Stimulated activated CD4-positive, alpha-beta T cell treated with anti-CD3 and anti-CD28 coated beads, Interleukin-12 subunit alpha, Interleukin-12 subunit beta, amount 100 ng/mL, for 24 hours (primary cell): ENCODE measurements at places on chromosomes 2 and 18.

DNA sequence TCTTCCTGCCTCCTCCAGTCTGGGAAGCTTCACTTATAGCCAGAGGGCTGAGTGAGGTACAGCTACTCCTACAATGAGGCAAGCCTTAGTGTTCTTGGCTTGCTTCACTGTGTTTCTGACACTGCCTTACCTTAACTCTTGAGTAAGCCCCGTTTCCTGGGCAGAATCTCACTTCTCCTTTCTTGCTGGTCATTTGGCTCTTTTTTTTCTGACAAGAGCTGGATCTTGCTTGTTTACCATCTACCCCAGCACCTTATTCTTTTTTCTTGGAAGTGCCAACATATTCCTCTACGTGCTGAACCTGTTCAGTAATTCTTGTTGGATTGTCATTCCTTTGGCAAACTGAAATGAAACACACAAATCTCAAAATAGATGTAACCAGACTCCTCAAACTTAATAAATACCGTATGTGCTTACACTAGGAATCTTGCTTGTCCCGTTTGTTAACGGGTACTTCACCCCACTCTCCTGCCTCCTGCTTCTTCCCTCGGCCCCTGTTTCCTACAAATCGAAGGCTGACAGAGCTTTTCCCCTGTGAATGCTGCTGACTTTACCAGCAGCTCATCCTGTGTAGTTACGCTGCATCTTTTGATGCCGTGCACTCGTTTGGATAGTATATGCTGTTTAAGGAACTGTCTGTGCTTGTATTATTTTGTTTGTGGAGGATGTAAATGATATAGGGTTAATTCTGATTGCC lies 132.2 kb downstream of the FMNL2 start:
- DNase-seq = no peak

DNA sequence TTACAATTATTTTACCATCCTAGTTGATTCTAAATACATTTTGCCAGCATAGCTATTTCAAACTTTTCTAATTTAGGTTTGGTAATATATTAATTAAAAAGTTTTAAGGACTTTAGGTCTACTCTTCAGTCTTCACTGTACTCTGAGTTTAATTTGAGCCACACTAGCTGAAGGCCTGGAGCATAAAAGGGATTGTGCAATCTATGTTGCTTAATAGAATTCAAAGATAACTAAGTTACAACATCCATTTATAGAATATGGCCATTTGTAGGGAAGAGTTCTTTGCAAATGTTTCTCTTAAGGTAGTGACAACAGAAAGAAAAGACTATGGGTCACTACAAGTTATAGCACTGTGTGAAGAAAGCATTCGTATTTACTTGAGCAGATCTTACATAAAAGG lies 702.2 kb upstream of the NRXN1 start:
- DNase-seq = no peak

DNA sequence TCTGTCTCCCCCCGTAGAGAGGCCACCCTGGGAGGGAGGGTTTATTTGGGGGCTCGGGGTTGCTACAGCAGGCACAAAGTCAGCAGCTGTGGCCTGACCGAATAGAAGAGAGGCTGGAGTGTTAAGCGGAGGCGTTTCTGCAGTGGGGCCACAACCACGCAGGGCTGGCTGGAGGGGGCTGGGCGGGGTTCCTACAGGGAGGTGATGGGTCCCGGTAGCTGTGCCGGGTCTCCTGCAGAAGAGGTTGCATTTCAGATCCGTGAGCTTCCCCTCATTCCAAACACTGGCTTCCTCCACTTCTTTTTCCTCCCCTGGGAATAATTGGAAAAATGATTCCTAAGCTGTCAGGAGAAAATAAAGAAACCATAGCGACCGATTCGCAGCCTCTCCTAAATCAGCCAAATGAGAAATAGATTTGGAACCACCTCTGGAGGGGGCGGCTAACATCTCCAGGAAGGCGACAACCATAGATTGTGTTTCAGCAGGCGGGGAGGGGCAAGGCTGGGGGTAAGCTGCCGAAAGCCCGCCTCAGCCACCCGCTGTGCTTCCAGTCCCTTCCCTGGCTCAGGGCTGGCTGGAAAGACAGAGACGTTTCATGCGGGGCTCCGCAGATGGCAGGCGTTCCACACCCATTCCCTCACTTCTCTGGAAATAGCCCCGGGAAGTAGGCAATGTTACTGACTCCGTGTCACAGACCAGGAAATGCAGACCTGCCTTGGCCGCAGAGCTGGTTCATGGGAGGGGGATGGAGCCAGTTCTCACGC lies 85.6 kb upstream of the TAF1B start:
- DNase-seq = no peak

DNA sequence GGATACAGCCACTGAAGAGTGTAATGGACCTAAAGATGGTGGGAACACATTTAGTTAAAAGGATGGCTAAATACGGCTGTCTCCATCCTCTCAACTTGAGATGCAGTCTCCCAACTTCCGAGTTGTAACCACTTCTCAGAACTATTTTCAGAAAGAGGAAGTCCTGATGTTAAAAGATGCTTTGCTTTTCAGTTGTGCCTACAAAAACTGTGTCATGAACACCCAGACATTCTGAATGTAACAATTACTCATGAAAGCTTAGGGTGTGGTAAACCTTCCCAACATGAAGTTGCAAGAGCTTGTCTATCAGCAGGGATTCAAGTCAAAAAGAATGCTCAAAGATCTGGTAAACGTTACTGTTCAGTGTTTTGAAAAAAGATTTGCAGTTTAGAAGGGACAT lies 147.9 kb downstream of the DOCK10 start:
- DNase-seq = no peak

- no peak for DNase-seq
Measured at GRCh38 chr2:72117029-72117428, 30.6 kb downstream of the CYP26B1 start.

DNA sequence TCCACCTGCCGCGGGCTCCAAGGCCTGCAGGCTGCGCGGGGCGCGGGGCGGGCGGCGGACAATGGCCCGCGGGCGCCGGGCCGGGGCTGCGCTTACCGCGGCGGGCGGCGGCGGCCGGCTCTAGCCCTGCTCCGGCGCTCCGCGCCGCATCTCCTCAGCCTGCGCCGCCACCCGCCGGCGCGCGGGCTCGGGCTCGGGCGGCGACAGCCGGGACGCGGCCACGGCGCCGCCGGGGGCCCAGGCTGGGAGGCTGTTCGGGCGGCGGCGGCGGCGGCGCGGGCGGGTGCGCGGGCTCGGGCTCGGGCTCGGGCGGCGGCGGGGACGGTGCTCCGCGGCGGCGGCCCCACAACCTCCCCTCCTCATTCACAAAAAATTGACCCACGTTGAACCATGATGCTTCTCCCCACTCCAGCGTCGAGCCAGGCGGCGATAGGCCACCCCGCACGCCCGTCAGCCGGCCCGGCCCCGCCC lies at the start of gene HDAC4:
HDAC4 (minus strand) TSS at position 425 of the 471 bp plus-strand sequence. CDS start 48,321 bp downstream, outside the sequence.
- DNase-seq = no peak

GRCh38 chr2:222862909-222863544 lies 2.2 kb downstream of the ACSL3 start:
- no peak for DNase-seq

DNA sequence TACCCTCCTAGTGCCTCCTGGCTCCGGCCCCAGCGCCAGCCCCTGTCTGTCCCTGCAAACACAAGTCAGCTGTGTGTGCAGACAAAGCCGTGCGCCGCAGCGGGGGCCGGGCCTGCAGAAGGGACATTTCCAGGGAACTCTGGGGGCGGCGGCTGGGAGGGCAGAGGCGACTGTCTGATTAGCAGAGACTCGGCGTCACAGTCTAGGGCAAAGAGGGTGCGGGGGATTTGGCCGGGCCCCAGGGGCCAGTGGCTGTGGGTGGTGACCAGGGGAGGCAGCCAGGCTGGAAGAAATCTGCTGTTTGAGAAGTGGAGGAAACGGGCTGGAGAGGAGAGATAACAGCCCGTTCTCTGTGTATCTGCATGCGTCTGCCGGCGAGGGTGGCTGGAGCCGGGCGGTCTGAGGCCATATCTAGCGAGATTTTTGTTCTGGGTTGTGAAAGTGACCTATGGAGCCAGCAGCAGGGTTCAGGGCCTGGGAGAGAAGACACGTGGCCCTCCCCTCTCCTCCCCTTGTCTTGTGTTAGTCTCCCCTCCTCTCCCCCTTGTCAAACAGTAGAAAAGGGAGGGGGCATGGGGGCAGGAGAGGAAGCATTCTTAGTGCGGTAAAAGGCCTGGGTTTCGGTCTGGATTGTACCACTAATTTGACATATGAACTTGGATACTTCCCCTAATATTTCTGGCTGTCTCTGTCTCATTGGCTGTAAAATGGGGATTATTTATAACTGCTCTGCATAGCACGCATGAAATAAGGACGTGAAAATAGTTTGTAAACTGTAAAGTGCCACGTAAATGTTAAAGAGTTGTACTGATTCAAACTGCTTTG lies 169.4 kb downstream of the SMAD7 start:
- DNase-seq = no peak

DNA sequence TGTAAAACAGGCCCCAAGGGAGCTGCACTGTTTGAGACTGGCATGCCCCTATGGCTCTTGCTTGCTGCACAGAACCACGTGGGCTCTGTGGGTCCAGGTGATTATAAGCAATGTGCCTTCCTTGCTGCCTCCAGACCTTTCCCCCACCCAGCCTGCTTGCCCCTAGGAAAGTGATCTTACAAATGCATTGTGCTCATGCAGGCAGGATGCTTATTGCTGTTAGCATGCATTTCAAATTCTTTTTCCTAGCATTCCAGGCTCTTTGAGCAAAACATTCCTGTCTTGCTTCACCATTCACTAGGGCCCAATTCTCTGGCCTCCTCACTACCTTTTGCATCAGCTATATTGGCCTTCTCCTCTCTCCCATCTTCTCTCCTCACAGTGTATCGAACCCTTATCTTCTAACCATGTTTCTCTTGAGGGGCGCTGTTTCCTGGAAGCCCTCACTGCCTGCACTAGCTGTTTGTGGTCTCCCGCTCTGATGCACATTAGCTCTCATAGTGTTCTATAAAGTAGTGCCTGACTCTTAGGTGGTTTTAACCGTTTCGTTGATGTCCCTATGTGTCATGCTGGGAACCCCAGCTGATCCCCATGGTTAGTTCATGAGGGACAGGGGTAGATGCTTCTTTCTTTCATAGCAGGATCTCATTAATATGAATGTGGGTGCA lies 152.9 kb upstream of the EPAS1 start:
- DNase-seq = no peak

DNA sequence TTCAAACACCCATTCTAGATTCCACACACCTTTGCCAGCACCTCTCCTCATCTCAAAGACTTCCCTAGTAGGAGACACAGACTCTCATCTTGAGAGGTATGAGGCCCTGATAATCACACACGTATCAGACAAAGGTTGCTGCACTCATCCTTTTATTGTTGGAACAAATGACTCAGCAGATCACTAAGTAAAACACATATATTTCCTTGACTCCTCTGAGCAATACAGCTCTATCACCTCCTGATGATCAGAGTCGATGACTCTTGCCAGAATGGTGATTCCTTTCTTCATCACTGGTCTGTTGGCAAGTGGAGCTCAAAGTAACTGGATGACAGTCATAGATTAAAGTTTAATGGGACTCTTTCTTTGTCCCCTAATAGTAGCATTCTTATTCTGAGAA lies 1049.2 kb upstream of the ZEB2 start:
- no peak for DNase-seq

DNA sequence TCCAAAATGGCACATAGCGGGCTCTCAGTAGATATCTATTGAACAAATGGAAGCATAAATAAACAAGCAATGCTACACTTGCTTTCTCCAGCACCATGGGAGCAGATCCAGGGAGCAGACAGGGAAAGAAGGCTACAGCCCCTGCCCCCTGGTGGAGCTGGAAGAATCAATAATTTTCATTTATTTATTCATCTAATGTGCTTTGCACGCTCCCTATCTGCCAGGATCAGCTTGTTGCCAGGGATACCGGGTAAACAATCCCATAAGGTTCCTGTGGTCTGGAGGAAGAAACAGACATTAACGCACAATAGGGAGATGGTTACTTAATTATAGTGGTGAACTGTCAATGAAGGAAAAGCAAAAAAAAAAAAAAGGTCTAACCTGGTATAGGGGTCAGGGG lies 40.1 kb upstream of the CLASP1 start:
- no peak for DNase-seq

DNA sequence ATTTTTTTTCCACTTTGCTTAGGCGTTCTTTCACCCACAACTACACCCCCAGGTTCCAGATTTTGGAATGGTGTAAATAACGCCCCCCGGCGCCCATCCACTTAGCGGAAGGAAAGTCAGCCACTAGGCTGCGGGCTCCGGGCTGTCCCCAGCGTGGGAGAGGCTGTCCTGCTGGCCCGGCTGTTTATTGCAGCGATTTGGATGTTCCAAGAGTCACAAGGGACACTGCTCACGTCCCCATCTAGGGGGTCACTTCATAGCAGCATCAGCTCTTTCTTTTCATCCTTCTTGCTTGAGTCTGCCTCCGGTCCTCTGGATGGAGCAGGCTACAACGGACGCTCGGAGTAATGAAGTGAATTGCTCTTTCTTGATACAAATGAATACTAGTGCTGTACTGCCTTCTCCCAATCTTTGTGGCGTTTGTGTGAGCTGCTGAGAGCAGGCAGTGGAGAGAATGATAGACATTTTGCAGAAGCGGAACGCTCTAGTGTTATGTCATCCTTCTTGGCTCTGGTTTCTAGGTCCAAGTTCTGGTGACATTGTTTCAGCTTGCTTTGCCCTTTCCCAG lies 50.7 kb upstream of the PAIP2B start:
- DNase-seq = no peak

GRCh38 chr18:35010156-35010555 lies 31.1 kb upstream of the MAPRE2 start:
- no peak for DNase-seq

- no peak for DNase-seq
Measured at GRCh38 chr18:22110461-22110924, 58.9 kb upstream of the GATA6 start.

DNA sequence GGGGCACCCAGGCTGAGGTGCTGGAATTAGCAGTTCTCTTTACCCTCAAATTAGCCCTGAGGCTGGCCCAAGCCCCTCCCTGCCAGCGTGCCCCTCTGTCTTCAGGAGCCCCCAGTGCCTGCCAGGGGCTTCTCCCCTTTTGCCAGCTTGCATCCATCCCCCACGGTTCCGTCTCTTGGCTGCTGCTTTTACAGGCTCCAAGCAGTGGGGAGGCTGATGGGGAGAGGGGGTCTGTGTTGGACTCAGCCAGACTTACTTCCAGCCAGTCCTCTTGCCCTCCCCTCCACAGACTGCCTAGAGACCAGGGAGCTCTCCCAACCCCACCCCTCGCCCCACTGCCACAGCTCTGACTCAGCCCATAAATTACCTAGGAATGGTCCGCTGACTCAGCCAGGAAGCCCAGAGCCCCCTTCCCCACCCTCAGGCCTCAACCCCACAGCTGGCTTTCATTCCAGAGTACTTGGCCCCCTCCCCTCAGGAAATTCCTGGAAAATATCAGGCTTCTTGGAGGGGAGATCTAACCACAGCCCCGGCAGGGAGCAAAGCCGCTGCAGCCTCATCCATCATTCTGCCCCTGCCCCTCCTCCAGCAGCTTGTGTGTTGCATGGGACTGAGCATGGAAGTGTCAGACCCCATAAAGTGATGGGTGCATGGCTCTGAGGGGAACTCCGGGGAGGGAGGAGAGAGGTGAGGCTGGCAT lies 184.6 kb downstream of the ZFP36L2 start:
- DNase-seq = no peak

- no peak for DNase-seq
Measured at GRCh38 chr2:105116348-105116747, 78.5 kb downstream of the MRPS9 start.

- no peak for DNase-seq
Measured at GRCh38 chr18:31498574-31499524, 872 bp downstream of the DSG2 start.
